KBM-7 (cell line): ENCODE measurements at places on chromosomes 7 and 10.

DNA sequence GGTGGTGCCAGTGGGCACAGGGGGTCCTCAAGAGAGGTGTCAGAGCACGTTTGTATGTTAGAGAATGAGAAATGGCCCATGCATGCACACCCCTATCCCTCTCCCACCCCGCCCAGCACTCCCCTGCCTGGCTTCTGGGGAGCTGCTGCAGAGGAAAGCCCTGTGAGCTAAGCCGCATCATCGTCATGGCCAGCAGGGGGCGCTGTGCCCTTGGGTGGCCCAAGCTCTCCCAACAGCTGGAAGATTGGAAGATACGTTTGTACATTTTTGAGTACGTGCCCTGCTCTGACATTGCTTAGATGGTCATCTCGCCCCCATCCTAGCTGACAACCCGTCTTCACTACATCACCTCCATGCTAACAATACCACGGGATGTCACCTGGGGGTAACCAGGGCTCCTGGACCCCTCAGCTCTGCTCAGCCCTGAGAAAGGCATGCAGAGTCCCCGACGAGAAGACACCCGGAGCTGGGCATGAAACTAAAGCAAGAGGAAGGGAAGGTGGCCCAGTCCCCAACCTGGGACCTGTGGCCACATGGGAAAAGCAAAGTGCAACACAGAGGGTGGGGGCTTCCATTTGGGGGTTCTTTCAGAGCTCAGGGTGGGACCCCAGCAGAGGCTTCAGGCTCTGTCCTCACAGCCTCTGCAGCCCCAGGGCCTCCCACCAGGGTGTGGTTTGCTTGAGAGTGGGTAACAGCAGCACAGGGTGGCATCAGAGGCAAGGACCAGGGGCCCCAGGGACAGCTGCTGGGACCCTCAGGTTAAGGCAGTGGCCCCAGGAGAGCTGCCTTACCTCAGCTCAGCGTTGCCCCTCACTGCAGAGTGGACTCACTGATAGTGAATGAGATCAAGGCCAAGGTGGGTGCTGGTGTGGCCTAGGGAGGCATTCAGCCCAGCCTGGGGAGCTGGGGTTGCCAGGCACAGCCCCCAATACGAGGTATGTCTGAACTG, 136.6 kb downstream of the PTPN20 start:
- peak; percentile 70 for DNase-seq

GRCh38 chr7:24733414-24734060, 23.7 kb downstream of the GSDME start:
- no peak for DNase-seq

GRCh38 chr7:149529136-149529718, 31.6 kb upstream of the ZNF746 start:
- no peak for DNase-seq

GRCh38 chr10:7243873-7244272, 167.0 kb downstream of the SFMBT2 start:
- DNase-seq = peak; percentile 56

- DNase-seq = no peak
Measured at GRCh38 chr10:26821699-26822570, 38.8 kb downstream of the ABI1 start.

DNA sequence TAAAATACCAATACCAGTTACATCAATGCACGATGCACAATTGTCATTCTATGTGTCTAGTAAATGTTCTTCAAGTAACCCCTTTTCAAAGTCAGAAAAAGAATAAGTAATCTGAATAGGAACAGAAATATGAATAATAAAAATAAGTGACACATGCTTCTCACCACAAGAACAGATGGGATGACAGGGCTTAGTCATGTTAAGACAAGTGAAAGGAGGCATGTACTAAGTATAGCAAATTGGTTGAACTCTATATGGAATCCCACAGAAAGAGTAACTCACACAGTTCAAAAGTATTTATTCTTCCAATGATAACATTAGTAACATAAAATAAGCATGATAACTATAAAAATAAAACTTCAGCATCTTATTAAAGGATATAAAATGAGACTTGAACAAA, 100.9 kb upstream of the TAS2R16 start:
- DNase-seq = no peak

GRCh38 chr7:28544453-28545117, 132.3 kb downstream of the CREB5 start:
- DNase-seq = no peak

DNA sequence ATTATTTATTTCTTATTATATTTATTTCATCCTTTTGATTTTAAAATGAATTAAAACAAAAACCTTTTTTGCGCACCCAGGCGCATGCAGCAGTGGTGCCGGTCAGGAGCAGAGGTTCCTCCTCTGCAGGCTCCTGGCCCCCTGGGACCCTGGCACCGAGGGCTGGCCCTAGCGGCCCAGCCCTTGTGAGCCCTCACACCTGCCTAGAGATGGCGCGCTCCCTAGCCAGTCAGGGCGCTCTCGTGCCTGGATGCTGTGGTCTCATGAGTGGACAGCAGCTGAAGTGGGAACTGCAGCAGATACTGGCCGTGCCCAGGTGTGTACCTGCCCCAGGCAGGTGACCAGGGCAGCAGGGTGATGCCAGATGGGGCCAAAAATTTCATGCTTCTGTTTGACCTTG, 13.8 kb downstream of the RET start:
- DNase-seq = no peak

- DNase-seq = no peak
Measured at GRCh38 chr7:92934096-92934495, 97.7 kb upstream of the CDK6 start.

- DNase-seq = no peak
Measured at GRCh38 chr7:1907751-1908365, 237.8 kb downstream of the ELFN1 start.

DNA sequence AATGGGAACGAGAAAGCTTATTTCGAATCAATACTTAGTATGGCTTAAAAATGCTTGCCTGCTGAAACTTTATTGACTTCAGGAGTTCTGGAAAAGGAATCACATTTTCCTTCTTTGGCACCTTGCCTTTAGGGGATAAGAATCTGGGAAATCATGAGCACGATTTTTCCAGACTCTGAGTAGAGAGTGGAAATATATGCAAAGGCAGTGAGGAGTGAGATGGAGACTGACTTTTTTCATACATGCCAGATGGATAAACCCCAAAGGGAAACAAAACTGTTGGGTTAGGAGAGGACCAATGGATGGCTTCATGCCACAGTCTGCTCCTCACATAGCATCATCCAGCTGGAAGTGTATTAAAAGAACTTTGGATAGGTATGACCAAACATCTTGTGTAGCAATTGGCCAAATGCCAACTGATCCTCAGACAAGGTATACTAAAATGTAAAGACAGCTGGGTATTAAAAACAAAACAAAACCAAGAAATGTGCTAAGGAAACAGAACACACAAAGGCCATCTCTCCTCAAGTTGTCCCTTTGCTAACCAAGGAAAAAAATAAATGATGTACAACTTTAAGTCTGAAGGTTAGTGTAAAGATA, 1.7 kb downstream of the COL28A1 start:
- no peak for DNase-seq

- no peak for DNase-seq
Measured at GRCh38 chr10:28737096-28737495, 59.8 kb downstream of the BAMBI start.

GRCh38 chr10:100986623-100986951, 710 bp downstream of the MRPL43 start:
- no peak for DNase-seq

- no peak for DNase-seq
Measured at GRCh38 chr10:44935201-44935965, 24.2 kb upstream of the RASSF4 start.

DNA sequence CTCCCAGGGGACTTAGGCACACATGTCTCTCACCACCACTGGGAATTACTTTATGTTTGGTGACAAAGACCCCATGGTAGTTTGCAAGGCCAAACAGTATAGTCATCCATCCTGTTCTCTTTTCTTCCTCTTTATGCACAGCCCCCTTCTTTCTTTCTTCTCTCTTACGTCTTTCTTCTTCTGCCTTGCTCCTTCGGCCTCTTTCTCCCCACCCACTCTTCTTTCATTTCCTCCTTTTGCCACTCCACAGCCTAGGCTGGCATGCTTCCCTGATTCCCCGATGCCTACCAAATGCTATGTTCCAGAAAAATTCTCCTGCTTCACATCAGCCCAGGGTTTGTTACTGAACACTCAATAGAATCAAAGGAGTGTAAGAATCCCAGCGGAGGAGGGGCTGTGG, 62.4 kb upstream of the MKLN1 start:
- no peak for DNase-seq

DNA sequence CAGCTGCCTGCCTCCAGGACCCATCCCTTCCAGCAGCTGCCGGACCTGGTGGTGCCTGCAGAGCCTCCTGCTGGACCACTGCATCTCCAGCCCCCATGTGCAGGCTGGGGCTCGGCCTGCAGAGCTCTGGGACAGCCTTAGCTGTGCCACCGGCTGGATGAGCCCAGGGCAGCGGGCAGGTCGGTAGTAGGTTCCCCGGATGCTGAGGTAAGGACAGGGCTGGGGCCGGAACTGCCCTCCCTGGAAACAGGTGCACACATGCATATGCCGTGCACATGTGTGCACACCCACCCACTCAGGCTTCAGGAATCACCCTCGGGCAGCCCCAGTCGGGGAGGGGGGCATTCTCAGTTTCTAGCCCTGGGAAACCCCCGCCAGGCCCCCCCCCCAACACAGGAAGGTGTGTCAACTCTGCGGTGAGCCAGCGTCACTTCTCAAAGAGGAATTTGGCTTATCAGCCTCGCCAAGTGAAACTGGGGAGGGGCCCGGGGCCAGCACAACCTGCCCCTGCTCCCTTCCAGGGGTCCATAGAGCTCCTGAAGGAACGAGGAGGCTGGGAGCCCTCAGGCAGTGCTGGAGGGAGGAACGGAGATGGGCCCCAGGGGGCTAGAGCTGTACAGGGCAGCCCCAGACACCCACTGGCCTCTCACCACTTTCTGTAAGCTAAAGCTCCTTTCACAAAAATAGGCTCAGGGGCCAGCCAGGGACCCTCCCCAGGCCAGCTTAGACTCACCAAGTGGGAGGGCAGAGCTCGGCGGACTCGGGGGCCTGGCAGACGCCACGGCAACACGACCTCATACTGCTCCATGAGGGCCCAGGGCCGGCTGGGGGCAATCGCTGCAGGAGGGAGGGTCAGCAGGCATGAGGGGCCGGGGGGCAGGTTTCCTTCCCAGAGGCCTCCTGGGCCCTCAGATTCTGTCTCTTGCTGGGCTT, 1.7 kb downstream of the ADAM8 start:
- DNase-seq = peak; percentile 73

DNA sequence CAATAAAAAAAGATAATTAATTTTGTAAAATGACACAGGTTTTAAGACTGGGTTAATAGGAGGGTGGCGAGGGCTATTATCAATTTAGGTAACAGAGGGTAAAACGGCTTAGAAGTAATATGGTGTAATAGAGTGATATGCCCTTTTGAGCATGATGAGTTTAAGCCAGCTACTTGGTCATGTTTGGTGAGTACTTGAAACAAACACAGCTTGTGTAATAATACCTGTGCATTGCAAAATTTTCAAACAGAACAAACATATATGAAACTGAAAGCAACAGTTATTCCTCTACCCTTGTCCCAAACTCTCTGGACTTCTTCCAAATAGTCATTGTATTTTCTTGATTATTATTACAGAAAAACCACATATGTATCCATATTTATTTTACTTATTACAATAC, 241.7 kb downstream of the MAGI2 start:
- DNase-seq = no peak

DNA sequence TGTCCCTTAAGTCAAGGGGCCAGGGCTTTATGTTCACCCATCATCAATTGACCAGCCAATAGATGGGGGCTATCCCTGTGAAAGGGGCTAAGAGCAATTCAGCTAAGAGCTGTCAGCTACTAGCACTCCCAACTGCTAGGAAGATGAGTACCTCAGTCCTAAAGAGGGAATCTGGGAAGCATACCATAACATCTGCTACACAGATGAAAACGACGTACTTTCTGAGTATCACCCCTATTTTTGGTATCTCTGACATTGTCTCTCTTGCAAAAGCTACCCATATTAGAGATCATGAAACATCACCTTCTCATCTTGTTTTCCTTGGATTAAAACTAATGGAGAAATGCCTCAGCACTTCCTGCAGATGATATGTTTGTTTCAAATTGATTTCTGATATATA, 7.5 kb upstream of the SMNDC1 start:
- DNase-seq = no peak

DNA sequence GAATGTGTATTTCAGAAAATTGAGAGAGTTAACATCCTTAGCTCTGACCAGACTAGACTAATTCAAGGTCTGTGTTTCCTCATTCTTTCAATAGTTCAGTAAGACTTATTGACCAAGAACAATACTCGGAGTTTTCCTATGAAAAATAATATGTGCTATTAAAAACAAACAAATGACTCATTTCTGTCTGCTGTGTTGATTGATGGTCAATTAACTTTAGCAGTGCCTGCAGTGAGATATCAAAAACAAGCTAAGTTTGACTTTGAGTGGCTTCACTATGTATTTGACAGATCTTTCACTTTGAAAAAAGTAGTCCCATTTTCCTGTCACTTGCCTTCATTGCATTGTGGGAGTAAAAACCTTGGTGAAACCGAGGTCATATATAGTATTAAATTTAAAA, 91.0 kb downstream of the GNAT3 start:
- no peak for DNase-seq

DNA sequence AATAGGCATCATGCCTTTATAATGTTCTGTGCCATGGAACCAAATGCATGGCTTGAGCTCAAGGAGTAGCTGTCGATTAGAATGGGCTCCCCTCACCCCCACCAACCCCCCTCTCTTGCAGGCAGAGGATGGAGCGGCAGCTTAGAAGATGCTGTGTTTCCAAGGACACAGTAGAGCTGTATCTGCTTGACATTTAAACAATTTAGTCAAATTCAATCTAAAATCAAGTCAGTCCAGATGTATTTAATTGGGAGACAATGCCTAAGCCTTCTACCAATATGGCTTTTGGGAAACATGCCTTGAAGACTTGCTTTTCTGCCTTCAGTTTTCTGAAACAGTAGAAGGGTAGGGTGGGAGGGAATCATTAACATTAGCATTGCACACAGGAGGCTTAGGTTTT, 497.1 kb upstream of the NRP1 start:
- no peak for DNase-seq

DNA sequence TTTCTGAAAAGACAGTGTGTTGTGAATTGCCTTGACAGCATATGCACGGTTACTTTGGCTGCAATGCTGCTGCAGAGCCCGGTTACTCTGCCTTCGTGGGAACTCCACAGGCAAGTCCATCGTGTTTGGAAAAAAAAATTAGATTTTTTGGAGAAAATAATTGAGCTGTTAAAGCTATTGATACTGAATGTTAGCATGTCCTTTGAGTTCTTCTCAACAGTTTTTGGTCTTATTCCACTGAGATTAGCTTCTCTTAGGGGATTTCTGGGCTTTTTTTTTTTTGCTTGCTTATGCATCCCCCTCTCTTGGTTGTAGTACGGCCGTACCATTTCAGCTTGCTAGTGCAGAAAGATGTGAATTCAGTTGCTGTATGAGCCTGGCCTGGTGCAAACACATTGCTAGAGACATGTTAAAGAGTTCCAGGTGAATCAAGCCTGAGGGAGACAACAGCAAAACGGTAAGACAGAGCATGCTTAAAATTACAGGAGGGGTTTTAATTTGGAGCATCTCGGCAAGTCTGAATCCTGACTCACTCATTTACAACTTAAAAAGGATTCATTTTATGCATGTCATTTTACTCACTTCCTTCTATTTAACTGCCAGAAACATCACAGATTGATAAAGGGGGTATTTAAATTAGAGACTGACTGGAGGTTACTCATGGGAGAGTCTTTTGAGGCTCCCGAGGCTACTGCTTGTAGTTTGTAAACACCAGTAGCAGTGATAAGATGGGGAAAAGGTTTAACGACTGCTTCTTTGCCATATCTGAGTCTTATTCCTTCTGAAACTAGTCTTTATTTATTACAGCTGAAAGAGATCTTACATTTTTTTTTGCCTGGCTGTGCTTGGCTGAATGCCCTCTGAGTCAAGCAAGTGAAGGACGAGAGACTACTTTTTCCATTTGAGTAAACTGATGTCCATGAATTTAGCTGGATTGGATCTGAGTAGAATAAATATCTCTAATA, 113.7 kb downstream of the CDK14 start:
- no peak for DNase-seq
